ENCODE measurements at places on chromosomes 4 and X.

- no peak for DNase-seq
Observed at GRCh38 chr4:21554500-21554899, 394.1 kb downstream of the KCNIP4 start.

GRCh38 chr4:70901607-70901983, 574 bp upstream of the MOB1B start:
- no peak for DNase-seq

DNA sequence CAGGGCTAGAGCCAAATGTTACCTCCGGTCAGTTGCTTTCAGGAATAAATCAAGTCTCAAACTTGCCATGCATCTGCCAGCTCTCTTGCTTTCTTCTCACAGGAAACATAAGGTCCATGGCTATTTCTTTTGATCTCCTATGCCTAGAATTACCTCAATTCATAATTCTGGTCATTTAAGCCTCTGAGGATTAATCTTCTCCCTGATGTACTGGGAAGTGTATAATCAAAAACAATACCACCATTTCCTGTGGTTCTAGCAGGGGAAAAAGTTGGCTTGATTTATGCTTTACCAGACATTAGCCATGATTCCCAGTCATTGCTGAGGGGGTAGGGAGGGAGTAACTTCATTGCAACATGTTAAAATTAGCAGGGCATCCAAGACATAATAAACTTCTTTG, 268.7 kb upstream of the EMCN start:
- DNase-seq, result no peak

GRCh38 chrX:125322431-125322830, 2.8 kb downstream of the TEX13C start:
- DNase-seq, result no peak

- DNase-seq, result no peak
Observed at GRCh38 chr4:101269682-101270081, 77.6 kb downstream of the PPP3CA start.

DNA sequence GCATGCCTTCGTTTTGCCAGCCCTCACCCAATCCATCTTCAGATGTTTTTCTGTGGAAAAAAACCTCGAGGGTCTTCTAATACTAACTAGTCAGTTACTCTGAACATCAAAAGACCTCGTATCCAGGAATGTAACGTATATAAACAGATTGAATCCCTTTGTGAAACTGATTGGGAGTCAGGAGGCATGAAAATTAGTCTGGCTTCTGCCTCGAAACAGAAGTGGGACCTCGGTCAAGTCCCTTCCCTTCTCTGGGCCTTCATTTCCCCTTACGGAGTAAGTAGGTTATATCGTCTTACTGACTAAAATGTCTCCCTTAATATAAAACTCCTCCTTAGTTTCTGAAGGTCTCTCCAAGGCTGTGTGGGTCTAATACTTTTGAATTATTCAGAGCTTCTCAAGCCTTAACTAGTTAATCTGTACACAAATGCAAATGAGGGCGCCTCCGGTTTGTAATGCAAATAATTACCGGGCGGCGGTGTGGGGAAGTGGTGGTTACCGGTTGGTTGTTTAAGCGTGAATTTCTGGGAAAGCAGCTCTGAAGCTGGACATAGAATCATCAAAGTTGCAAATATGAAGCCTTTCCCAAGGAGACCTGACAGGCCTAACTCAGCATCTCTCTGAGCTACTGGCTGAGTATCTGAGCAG, 11.4 kb upstream of the NKRF start:
- DNase-seq, result no peak

- DNase-seq, result no peak
Observed at GRCh38 chr4:1852904-1853623, 2.9 kb downstream of the LETM1 start.

GRCh38 chrX:132444936-132445335, 43.9 kb downstream of the MBNL3 start:
- DNase-seq, result no peak

- no peak for DNase-seq
Observed at GRCh38 chrX:71941776-71942175, 31.1 kb downstream of the NHSL2 start.

All from stimulated activated CD8-positive, alpha-beta memory T cell treated with anti-CD3 and anti-CD28 coated beads, Interleukin-7, amount 100 ng/mL, for 1 hour (primary cell).